Dermis blood vessel endothelial cell (primary cell): ENCODE measurements at places on chromosomes 7 and 10. TPM values are rescaled to one million over a fixed set of nuclear protein-coding genes. Genes with fewer than 3 reads are reported as not detected.

KLHL7 gene
- 24.5 and 33.5 TPM in 2 replicates for total RNA-seq

ACTL6B gene
- not detected in 2 replicates for total RNA-seq

SLC26A3 gene
- not detected in 2 replicates for total RNA-seq

TRIL gene
- total RNA-seq: 24.7 and 27.5 TPM in 2 replicates

ZNF32 gene
- 14.1 and 34.4 TPM in 2 replicates for total RNA-seq

TRIM24 gene
- total RNA-seq: 14.5 and 19.5 TPM in 2 replicates

OR2A1 gene
- total RNA-seq: not detected in 2 replicates

LRRC18 gene
- total RNA-seq: not detected in 2 replicates

MBL2 gene
- total RNA-seq: not detected in 2 replicates

TAS2R5 gene
- 0.47 and 0.68 TPM in 2 replicates for total RNA-seq

VAX1 gene
- total RNA-seq: not detected in 2 replicates

CALML5 gene
- total RNA-seq: not detected in 2 replicates

IKZF1 gene
- 0.17 TPM in 1 of 2 replicates, not detected in the other for total RNA-seq

RNF133 gene
- total RNA-seq: 0.60 and 2.0 TPM in 2 replicates

FAM25A gene
- not detected in 2 replicates for total RNA-seq

CALHM3 gene
- not detected in 2 replicates for total RNA-seq

SORCS1 gene
- total RNA-seq: not detected in 2 replicates

FRMPD2 gene
- under 0.01 and 0.28 TPM in 2 replicates for total RNA-seq

SAMD9 gene
- total RNA-seq: 20.4 and 24.4 TPM in 2 replicates

SLC16A9 gene
- total RNA-seq: under 0.01 and 0.05 TPM in 2 replicates

SMURF1 gene
- total RNA-seq: 18.9 and 21.6 TPM in 2 replicates

HOXA1 gene
- 0.68 and 0.84 TPM in 2 replicates for total RNA-seq
